ENCODE measurements at places on chromosomes 3 and 15.
A peak's percentile ranks its signal among the peaks of the same experiment; 100 is the strongest.

GRCh38 chr15:39852250-39852649 lies 67.8 kb downstream of the GPR176 start:
- no peak for DNase-seq

- DNase-seq = peak; percentile 63
Observed at GRCh38 chr15:79283252-79284048, 928 bp downstream of the ANKRD34C start.

- no peak for DNase-seq
Observed at GRCh38 chr15:80434926-80435720, 30.9 kb downstream of the ARNT2 start.

- DNase-seq = no peak
Observed at GRCh38 chr15:42612367-42612912, 37.0 kb downstream of the STARD9 start.

DNA sequence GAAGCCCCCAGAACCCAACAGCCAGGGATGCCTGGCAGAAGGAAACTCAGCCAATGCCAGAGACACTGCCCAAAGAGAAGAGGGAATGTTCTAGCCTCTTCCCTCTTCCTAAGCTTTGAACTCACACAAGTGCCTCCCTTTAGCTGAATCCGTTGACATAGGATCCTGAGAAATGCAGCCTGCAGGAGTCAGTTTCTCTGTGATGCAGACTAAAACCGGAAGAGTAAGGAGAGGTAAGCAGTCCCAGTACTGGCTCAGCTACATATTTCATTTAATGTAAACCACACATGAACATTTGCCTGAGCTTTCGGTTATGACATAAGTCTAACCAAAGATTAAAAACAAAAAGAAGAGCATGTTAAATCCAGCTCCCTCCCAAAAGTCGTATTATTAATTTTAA lies 768.7 kb downstream of the TBL1XR1 start:
- DNase-seq = no peak
